ENCODE measurements at places on chromosomes 5 and 9. TPM values are rescaled to one million over a fixed set of nuclear protein-coding genes. Genes with fewer than 3 reads are reported as not detected.

QRFP gene
- total RNA-seq = not detected

ZBTB34 gene
- 3.3 TPM for total RNA-seq

TMC1 gene
- total RNA-seq = 0.05 TPM

DRD1 gene
- 1.4 TPM for total RNA-seq

EQTN gene
- not detected for total RNA-seq

PCDHGB3 gene
- 0.35 TPM for total RNA-seq

KLHL3 gene
- 0.30 TPM for total RNA-seq
